Stimulated activated CD4-positive, alpha-beta T cell treated with anti-CD3 and anti-CD28 coated beads, Interleukin-15, amount 100 ng/mL, for 1 hour (primary cell): ENCODE measurements at places on chromosomes 5 and 9.

DNA sequence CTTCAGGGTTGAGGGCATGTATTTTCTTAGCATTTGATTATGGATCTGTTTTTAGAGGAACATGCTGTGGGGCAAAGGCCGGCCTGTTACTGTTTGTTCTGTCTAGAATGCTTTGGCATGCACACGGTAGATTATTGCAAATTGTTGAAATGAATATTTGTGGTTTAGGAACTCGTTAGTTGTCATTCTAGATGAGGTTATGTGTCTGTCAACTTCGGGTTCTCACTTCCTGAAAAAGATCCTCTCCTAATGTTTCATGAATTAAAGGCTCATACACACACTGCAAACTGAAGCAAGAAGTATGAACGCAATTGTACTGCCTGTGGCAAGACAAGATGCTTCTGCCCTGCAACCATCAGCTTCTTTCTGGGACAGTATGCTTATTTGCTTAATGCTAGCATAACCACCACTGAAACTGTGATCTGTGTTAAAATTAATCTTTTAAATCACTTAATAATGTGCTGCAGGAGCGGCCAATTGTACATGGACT lies 99.6 kb downstream of the BASP1 start:
- DNase-seq, result no peak

GRCh38 chr9:89382026-89382986 lies 64.0 kb downstream of the SECISBP2 start:
- DNase-seq, result no peak

- no peak for DNase-seq
These were observed 298.8 kb downstream of the RASEF start for GRCh38 chr9:82764061-82764668.

GRCh38 chr5:95445995-95446394 lies 54.8 kb downstream of the FAM81B start:
- DNase-seq, result no peak

DNA sequence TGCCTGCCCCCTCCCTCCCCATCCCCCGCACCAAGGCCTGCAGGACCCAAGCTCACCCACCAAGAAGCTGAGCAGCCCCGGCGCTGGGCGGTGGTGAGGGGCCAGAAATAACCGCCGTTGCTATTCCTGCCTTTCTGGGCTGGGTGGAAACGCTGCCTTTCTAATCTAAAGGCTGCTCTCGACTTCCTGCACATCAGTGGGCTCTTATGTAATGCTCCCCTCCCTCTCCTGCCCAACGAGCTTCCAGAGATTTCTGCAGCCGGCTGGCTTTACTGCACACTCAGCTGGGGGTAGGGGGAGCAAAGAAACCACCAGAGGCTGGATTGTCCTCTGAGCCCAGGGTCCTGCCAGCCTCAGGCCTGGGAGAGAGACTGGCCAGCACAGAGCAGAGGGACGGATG lies 6.9 kb upstream of the EGR1 start:
- no peak for DNase-seq

DNA sequence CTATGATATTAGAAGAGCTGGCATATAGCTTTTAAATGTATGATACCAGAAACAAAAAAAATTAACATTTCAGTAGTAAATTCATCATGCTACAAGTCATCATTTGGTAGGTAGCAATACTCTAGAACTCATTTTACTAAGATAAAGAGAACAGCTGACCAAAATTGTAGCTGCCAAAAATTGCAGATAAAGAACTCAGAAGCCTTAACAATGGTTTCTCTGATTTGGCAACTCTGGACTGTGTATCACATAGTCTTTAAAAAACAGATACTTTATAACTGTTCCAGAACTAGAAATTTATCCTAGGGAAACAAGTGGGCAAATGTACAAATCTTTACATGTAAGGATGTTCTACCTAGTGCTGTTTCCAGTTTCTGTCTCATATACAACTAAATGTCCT lies 33.9 kb downstream of the ZFR start:
- no peak for DNase-seq

GRCh38 chr5:180932660-180933059 lies 33.7 kb downstream of the BTNL8 start:
- no peak for DNase-seq

GRCh38 chr5:150443242-150444075 lies 6.1 kb downstream of the RPS14 start:
- DNase-seq, result no peak

- no peak for DNase-seq
These were observed 16.5 kb downstream of the UGCG start for GRCh38 chr9:111913159-111913558.

DNA sequence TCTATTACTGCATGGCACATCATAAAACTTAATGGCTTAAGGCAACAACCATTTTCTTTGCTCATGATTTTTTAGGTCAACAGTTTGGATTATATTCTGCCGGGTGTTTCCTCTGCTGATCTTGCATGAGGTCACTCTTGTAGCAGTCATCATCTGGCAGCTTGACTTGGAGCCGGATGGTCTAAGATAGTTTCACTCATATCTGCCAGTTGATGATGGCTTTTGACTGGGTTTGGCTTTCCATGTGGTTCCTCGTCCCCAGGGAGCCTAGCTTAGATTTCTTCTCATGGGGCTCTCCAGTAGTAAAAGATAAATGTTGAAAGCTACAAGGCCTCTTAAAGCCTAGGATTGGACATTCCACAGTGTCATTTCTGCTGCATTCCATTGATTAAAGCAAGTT lies 27.4 kb downstream of the LNPEP start:
- no peak for DNase-seq

GRCh38 chr5:1840741-1841521 lies 39.7 kb downstream of the NDUFS6 start:
- no peak for DNase-seq

DNA sequence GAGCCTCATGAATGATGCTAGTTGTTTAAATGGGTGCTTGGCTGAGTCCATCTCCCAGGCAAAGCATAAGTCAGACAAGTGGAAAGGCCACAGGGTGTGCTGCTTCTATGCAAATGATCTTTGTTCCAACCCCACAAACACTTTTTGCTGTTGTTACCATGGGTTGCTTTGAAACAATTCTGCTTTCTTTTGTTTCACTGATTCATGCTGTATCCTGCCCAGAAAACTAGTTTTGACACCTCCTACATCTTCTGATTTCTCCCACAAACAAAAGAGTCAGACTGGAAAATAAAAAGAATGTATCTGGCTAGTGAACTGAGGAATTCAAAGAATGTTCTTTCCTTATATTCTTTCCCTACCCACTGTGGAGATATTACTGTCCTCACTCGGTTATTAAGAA lies 298.6 kb downstream of the DIRAS2 start:
- DNase-seq, result no peak

DNA sequence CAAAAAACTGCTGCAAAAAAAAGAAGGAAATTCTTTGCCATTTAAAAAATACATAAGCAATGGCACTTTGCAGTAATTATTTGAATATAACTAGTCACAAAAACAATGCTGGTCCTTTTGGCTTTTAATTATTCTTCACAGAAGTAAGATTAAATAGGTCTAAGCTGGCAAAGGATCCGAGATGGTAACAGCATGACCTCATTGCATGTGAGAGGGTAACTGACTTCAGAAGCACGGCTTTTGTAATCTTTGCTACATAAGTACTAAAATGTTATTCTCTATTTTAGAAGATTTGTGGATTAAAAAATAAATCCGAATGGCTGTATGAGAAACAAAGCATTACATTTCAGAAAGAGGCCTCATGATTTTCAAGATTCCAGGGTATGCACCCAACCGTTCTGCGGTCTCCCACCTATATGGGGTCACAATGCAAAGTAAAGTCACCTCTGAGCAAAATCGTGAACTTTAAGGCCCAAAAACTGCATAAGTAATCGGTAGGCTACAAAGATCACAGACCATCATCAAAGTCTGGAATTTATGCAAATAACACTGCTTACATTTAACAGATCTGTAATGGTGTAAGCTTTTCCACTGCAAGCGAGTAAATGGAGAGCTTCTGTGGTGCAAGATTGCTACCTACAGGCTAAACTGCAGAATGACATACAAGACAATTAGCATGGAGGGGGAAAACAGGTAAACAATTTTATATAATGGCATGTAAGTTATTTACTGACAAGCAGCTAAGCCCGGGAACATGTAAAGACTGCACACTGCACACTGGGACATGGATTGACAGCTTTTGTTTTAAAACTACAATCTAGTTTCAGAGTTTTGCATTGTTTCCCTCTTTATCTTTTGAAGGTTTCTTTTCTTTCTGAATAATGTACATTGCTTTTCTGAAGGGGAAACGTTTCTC lies 231.6 kb downstream of the SLF1 start:
- no peak for DNase-seq

- DNase-seq, result no peak
These were observed 146.5 kb downstream of the MTX3 start for GRCh38 chr5:79844571-79844970.

GRCh38 chr9:4048441-4048840 lies 251.4 kb downstream of the GLIS3 start:
- DNase-seq, result no peak

- no peak for DNase-seq
These were observed 70.8 kb downstream of the ACTL7B start for GRCh38 chr9:108784998-108785397.

- no peak for DNase-seq
These were observed 98.1 kb downstream of the APBA1 start for GRCh38 chr9:69574057-69574456.

DNA sequence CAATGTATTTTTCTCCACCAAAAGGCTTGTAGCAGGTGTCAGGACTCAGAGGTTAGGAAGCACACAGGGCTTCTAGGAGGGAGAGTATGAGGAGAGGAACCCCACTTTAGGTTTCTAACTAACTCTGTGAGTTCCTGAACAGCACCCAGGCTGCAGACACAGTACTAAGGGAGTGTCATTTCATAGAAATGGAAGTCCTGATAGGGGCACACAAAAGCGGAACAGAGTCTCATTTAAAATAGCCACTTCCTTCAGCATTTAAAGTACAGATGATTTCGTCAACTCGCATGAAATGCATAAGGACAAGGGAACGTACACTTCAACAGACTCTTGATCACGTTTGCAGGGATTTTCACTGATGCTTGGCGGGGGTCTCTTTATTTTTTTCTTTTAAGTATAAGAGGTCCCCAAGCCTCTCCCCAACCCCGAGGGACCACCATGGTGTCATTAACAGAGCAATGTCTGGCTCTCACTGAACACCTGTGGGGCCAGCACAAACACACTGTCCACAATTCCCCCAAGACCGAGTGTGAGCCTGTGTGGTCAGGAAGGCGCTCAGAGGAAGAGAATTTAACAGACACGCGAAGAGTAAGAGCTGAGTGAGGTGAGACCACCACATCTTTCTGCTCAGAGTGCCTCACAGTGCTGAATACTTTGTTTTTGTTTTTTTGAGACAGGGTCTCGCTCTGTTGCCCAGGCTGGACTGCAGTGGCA lies 82.3 kb downstream of the SECISBP2 start:
- DNase-seq, result no peak

- no peak for DNase-seq
These were observed 14.8 kb upstream of the PLEKHG4B start for GRCh38 chr5:77170-77501.

DNA sequence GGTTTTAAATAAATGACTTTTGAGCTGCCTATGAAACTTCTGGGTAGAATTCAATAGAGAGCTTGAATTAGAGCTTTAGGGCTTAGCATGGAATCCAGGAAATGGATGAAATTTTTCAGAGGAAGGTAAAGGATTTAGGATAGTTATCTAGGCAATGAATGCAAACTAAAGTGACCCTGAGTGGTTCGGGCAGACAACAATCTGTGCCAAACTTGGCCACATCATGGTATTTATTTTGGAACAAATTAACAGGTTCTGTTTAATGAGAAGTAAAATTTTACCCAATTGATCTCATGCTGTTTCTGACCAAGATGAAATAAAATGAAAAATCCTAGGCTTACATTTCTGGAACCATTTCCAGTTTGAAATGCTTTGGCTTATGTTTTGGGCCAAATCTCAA lies 934.4 kb downstream of the MAT2B start:
- no peak for DNase-seq
